Body of pancreas (tissue), 4 donors: ENCODE measurements at places on chromosomes 16 and 17.
A peak's percentile ranks its signal among the peaks of the same experiment; 100 is the strongest.

- H3K4me1 ChIP-seq = no peaks in the 10 kb centered on the region
- no peaks in the 10 kb centered on the region for H3K36me3 ChIP-seq
- H3K27me3 ChIP-seq = no peaks in the 10 kb centered on the region
- no peak overlapping the region for H3K4me3 ChIP-seq
Measured at GRCh38 chr16:65832679-65833078, 533.8 kb upstream of the CDH5 start.

- H3K36me3 ChIP-seq = no peaks in the 10 kb centered on the region
- no peak for DNase-seq
- no peak overlapping the region for H3K27ac ChIP-seq
- no peaks in the 10 kb centered on the region for H3K4me1 ChIP-seq
- no peak overlapping the region for H3K4me3 ChIP-seq
- no peaks in the 10 kb centered on the region for H3K27me3 ChIP-seq
Measured at GRCh38 chr16:3088925-3089716, 10.0 kb downstream of the ZSCAN10 start.

GRCh38 chr17:40315206-40315605 is 6.2 kb downstream of the RARA start:
- no peak for DNase-seq
- H3K27me3 ChIP-seq = no peaks in the 10 kb centered on the region
- H3K27ac ChIP-seq = peak overlapping the region; percentile 68
- H3K36me3 ChIP-seq = no peaks in the 10 kb centered on the region
- peaks cover 92% of the 10 kb centered on the region for H3K4me1 ChIP-seq

- no peaks in the 10 kb centered on the region for H3K4me1 ChIP-seq
- DNase-seq = no peak
- no peaks in the 10 kb centered on the region for H3K27me3 ChIP-seq
Measured at GRCh38 chr17:66612993-66613392, 221.9 kb upstream of the CACNG5 start.

DNA sequence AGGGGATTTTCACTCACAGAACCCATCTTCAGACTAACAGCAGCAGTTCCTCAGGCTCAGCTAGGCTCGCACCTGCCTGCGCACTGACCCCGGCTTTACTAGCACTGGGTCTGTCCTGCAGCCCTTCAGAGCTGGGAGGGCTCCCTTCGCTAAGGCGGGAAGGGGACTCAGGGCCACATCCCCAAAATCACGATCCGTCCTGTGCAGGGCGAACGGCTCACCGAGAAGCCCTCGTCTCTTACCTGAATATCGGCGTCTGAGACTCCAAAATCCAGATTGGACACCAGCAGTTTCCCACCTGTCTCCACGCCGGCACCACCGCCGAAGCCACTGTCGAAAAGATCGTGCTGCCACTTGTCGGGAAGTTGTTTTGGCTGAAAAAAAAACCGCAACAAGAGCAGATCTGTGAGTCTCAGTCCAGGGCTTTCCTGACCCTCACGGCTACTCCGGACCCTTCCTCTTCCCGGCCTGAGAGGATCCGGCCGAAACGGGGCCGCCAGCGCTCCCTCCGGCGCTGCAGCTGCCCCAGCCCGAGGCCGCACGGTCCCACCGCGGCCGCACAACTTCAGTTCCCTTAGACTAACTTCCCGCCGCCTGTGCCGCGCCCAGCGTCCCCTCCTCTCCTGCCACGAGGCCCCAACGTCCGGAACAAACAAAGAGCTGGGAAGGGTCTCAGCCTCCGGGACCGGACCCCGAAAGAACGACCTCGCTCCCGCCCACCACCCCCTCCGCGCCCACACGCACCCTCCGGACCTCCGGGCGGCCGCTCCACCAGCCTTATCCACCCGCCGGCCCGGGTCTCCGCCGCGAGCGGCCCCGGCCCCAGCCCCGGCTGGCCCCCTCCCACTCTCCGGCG is 711 bp downstream of the ALYREF start:
- H3K4me3 ChIP-seq = peak overlapping the region; percentile 31
- no peak for DNase-seq
- H3K27ac ChIP-seq = peak overlapping the region; percentile 86
- H3K4me1 ChIP-seq = peaks cover 26% of the 10 kb centered on the region
- no peaks in the 10 kb centered on the region for H3K27me3 ChIP-seq

DNA sequence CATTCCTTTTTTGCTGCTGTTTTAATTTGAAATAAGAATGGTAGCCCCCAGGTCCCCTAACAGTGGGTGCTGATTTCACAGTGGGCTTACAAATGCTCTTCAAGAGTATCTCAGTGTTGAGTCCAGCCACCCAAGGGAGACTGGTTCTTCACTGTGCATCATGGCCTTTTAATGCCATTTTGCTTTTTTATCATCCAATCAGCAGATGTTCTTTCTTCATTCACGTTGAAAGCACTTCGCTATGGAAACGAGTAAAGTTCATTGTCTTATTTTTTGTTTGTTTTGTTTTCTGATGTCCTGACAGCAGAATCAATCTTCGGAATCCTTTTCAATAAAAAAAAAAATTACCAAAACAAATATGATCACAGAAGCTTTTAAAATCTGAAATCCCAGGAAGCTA is 429.0 kb downstream of the MAF start:
- no peak for DNase-seq
- no peak overlapping the region for H3K4me3 ChIP-seq
- H3K27ac ChIP-seq = no peak overlapping the region

- no peak overlapping the region for H3K4me3 ChIP-seq
- no peaks in the 10 kb centered on the region for H3K27me3 ChIP-seq
- no peak for DNase-seq
- H3K4me1 ChIP-seq = no peaks in the 10 kb centered on the region
- H3K27ac ChIP-seq = no peak overlapping the region
Measured at GRCh38 chr17:7959503-7960253, 27.7 kb downstream of the CNTROB start.

DNA sequence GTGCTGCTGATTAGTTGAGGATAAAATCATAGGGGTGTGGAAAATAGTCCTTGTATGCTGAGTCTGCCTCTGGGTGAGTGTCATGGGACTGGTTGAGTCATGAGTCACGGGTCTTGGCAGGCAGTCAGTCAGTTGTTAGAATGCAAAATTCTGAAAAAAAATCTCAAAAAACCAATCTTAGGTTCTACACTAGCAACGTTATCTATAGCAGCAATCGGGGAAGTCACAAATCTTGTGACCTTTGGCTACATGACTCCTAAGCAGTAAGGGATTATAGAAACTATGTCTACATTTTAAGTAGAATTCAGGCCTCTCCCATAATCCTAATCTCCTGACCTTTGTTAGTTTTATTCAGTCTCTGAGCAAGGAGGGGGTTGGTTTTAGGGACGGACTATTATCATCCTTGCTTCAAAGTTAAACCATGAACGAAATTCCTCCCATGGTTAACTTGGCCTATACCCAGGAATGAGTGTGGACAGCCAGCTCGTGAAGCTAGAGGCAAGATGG is 18.0 kb upstream of the PMFBP1 start:
- no peak overlapping the region for H3K27ac ChIP-seq
- no peaks in the 10 kb centered on the region for H3K4me1 ChIP-seq
- H3K36me3 ChIP-seq = no peaks in the 10 kb centered on the region
- no peak overlapping the region for H3K4me3 ChIP-seq

GRCh38 chr16:12188061-12188934 is 211.8 kb downstream of the SNX29 start:
- H3K27ac ChIP-seq = no peak overlapping the region
- no peak for DNase-seq
- no peaks in the 10 kb centered on the region for H3K27me3 ChIP-seq
- H3K36me3 ChIP-seq = no peaks in the 10 kb centered on the region
- peaks cover 7% of the 10 kb centered on the region for H3K4me1 ChIP-seq

- no peak overlapping the region for H3K27ac ChIP-seq
- H3K36me3 ChIP-seq = no peaks in the 10 kb centered on the region
- no peak for DNase-seq
- peaks cover 25% of the 10 kb centered on the region for H3K27me3 ChIP-seq
- H3K4me3 ChIP-seq = no peak overlapping the region
Measured at GRCh38 chr16:86508028-86508946, 2.0 kb upstream of the FOXF1 start.

DNA sequence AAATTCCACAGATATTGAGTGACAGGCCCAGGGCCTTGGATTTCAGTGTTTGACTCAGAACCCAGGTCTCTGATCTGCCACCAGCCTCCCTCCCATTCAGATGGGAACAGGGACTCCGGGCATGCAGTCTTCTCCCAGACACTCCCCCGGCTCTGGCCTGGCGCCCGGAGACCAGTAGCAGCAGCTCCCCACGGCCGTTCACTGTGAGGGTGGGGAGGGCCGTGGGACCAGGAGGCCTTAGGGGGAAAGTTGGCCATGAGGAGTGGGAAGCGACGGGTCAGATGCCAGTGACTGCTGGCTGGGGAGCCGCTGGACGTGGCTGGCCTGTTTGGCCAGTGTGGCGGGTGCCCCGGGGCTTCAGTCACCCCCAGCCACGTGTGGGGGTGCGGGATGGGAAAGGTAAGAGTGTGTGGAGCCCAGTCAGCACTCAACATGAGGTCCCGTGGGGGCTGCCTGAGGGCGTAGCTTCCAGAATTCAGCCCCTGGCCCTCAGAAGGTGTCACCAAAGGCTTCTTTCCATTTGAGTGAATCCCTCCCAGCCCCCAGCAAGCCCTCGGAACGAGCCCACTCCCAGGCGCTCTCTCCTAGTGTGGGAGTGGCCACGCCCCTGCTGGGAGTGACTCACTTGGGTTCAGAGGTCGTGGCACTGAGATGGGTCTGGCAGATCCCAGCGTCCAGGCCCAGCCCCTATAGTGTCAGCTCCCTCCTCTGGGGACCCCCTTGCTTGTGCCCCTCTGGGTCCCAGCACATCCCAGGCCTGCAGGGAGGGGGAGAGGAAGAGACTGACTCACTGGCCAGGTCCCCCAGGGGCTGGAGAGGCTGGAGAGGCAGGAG is 309.4 kb downstream of the SEC14L1 start:
- DNase-seq = no peak
- peak overlapping the region; percentile 77 for H3K27ac ChIP-seq
- H3K27me3 ChIP-seq = no peaks in the 10 kb centered on the region
- no peaks in the 10 kb centered on the region for H3K36me3 ChIP-seq

GRCh38 chr16:67248401-67249177 is at the start of gene SLC9A5:
TSS of gene SLC9A5 (plus strand) at chr16:67248979. CDS start at chr16:67249015, 36 bp downstream.
- H3K36me3 ChIP-seq = no peaks in the 10 kb centered on the region
- H3K27ac ChIP-seq = peak within 1 kb of the TSS; percentile 92
- H3K4me1 ChIP-seq = peaks cover 46% of the 10 kb centered on the region

- H3K4me1 ChIP-seq = no peaks in the 10 kb centered on the region
- H3K4me3 ChIP-seq = no peak overlapping the region
- H3K27ac ChIP-seq = no peak overlapping the region
- H3K36me3 ChIP-seq = no peaks in the 10 kb centered on the region
Measured at GRCh38 chr17:48502901-48503300, 27.9 kb downstream of the HOXB1 start.

DNA sequence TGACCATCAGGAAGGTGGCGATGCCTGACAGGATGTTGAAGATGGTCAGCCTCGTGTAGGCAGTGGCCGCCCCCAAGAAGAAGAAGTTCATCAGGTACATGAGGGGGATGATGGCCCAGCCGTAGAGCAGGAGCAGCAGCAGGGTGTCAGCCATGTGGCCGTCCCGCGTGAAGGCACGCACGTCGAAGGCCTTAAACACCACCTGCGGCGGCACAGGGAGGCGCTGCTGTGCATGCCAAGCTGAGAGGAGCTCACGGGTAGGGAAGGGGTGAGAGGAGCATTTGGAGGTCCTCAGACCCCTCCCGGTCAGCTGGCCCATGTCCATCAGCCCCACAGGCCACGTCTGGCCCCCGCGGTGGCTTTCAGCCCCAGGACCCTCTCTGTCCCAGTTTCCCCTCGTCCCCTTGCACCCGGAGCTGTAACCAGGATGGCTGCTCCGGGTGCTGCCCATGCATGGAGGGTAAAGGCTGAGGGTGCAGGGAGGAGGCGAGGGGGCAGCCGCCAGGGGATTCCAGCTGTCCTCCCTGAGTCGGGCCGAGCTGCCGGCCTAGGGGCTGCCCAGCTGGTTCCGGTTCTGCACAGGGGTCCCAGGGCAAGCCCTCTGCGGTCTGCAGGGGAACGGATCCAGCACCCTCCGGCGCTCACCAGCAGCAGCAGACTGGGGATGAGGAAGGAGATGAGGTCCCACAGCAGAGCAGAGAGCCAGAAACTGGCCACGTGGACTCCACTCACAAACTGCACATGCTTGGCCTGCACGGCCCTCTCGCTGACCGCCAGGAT is 17.1 kb upstream of the RNPS1 start:
- no peaks in the 10 kb centered on the region for H3K27me3 ChIP-seq
- no peaks in the 10 kb centered on the region for H3K4me1 ChIP-seq
- no peak for DNase-seq
- H3K4me3 ChIP-seq = no peak overlapping the region
- no peak overlapping the region for H3K27ac ChIP-seq

DNA sequence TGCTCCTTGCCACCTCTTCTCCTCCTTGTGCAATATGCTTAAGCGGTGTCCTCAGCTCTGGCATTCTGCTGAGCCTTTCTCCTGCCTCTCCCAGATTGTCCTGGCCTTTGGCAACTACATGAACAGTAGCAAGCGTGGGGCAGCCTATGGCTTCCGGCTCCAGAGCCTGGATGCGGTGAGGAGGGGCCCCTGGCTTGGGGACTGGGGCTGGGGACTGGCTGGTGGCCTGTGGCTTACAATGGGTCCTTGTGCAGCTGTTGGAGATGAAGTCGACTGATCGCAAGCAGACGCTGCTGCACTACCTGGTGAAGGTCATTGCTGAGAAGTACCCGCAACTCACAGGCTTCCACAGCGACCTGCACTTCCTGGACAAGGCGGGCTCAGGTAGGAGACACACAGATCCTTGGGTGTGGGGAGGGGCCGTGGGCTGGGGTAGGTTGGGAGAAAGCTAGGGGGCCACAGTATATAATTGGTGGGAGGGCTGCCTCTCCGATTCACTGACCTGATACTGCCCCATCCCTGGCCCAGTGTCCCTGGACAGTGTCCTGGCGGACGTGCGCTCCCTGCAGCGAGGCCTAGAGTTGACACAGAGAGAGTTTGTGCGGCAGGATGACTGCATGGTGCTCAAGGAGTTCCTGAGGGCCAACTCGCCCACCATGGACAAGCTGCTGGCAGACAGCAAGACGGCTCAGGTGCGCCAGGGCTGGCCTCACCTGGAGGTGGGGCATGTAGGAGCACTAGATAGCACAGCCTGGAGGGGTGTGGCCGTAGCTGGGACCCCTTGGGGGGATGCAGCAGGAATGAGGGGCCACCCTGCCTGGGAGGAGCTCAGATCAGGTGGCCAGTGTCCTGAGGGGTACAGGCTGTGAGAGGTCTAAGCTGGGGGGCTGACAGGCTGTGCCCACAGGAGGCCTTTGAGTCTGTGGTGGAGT is 16.9 kb downstream of the SPATA32 start:
- peaks cover 13% of the 10 kb centered on the region for H3K27me3 ChIP-seq
- no peak for DNase-seq
- H3K4me3 ChIP-seq = no peak overlapping the region

DNA sequence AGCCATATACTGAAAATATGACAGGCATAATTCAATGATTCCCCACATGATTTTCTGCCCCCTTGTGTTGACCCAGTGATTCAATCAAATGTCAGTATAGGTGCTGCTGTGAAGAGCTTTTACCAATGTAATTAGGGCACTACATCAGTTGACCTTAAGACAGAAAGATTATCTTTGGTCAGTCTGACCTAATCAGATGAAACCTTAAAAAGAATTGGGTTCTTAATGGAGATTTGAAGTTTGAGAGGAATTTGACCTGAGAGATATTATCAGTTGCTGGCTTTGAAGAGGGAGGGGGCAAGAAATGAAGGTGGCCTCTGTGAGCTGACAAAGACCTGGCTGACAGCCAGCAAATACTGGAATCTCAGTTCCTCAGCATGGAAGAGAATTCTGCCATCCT is 358.7 kb upstream of the CA10 start:
- H3K27me3 ChIP-seq = no peaks in the 10 kb centered on the region
- no peak overlapping the region for H3K27ac ChIP-seq
- H3K4me1 ChIP-seq = no peaks in the 10 kb centered on the region
- DNase-seq = no peak
- no peaks in the 10 kb centered on the region for H3K36me3 ChIP-seq
- no peak overlapping the region for H3K4me3 ChIP-seq
